ENCODE measurements at places on chromosomes 5 and 9. TPM values are rescaled to one million over a fixed set of nuclear protein-coding genes. Genes with fewer than 3 reads are reported as not detected.

DNA sequence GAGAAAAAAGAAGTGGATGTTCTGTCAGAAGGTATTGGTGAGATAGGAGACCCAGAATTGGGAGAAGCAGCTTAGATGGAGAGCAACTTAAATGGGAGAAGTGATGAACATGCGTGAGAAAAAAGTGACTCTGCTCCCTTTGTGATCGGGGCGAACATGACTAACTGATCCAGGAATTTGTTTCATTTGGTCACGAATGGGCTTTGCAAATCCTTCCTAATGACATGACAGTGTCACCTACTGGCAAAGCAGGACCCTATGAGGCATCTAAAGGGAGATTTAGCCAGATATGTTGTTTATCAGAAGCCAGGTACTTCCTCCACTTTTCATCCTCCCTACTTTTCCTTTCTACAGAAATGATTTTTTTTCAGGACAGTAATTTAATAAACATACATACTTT lies 787.4 kb upstream of the RGMB start:
- peak; percentile 26 for DNase-seq

DNA sequence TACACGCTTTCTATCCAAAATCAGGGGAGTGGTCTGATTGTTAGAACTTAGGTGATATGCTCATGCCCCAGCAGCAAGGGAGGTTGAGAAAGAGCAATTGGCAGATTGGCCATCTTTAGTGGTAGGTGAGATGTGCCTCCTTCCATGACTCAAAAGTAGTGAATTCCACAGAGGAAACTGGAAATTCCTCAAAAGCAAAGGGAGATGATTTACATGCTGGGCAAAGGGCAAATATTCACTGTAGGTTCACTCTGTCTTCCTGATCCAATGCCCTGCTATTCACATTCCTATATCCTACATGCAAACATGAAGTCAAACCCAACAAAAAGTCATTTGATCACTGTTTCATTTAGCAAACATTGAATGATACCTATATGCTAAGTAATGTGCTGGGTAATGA lies 130.1 kb upstream of the ZNF608 start:
- DNase-seq, result no peak

DNA sequence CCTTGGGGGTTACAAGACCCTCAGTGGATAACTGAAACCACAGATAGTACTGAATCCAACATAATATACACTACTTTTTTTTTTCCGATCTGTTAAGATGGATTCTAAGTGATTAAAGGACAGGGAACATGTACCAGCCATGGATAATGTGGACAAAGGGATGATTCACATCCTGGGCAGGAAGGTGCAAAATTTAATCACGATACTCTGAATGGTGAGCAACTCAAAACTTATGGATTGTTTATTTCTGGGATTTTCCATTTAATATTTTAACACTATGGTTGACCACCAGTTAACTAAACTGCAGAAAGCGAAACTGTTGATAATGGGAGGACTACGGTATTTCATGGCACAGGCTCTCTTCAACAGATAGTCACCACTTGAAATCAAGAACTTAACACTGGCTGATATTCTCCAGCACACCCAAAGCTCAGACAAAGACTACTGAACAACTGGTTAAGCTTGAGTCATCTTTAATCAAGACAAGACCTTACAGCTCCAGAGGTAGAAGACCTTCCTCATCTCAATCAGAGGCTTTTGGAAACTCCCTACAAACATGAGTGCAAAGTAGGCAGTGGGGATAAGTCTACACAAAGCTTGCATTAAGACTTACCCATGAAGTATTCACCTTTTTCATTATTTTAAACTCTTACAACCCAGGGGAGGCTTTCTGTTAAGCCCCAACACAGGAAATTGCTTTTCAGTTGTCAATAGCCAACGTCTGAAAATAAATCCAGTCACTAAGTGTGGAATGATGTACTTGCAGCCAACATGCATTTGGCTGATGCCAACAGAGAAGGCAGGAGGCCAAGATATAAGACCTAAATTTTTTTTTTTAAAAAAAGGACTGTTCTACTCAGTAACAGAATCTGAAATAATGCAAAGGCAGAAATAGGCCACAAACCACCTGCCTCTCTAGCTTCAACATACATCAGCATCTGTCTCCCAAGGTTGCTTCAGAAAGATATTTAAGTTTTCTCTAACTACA lies 78.7 kb downstream of the ELAVL2 start:
- DNase-seq, result no peak

GRCh38 chr9:19967216-19967887 lies 178.5 kb upstream of the SLC24A2 start:
- DNase-seq, result no peak

GRCh38 chr9:134389642-134390041 lies 63.4 kb downstream of the RXRA start:
- no peak for DNase-seq

DNA sequence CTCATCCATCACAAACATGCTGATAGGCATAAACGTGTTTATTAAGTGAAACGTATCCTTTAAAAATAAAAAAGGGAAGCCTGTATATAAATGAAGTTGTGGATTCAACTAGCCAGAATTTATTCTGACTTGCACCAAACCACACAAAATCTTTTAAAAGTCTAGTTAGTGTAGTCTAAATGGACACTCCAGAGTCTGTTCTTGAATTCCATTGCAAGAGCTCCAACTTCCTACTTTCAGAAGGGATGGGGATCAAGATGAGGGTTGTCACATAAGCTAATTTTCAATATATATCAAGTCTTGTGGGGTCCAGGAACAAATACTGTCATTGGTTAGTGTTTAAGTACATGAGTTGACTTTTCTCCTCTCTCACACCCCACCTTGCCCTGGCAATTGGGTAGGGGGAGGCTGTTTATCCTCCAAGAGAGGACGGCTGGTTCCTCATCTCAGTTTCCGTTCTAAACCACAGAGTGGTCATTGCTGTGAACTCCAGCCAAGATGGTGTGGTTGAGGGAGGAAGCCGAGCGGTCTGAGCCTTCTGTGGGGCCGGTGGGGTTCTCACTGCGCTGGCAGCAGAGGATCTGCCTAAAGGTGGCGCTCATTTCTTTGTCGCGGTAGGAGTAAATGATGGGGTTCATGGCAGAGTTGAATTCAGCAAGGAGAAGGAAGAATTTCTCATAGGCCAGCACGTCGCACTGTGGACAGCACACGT lies 163.2 kb downstream of the LPAR1 start:
- no peak for DNase-seq

DNA sequence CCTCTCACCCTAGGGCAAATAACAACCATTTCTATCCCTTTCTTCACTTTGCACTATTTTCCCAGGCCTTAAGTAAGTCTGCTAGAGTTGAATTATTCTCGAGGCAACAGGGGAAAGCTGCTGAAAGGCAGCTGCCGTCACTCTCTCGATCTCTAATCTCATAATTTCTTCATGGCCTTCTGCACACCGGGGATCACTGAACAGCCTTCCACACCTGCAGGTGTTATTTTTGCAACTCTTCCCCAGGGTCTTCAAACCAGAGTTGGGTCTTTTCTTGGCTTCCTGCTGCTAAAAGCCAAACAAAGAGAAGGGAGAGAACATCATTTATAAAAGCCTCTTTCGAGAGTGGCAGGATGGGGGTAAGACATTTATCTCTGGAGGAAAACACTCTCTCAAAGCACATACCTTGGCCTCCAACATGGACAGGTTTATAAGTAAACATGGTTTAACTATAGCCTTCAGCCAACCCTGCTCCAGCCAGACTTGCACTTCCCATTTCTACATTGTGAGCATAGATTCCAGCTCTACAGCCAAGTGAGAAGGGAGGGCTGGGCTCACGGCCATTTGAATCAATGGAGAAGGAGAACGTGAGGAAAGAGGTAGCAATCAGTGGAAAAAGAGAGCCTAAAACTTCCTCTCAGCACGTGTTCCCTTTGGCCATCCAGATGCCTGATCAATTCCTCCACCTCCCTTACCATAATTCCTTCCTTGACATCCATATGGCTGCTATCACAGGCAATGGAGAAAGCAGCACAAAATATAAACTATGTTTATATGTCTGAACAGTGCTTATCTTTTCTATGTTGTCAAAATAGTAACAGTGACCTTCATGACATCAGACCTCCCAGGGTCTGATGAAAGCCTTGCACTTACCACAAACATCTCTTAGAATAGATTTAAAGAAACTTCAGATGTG lies 464.9 kb downstream of the TLE1 start:
- no peak for DNase-seq

ZDHHC11 gene
- total RNA-seq, result 0.64 TPM

SGCD gene
- 15.1 TPM for total RNA-seq

EDIL3 gene
- 108 TPM for total RNA-seq

MACIR gene
- 31.5 TPM for total RNA-seq

CIZ1 gene
- 35.4 TPM for total RNA-seq

ZCCHC10 gene
- total RNA-seq, result 11.0 TPM

ARHGEF39 gene
- total RNA-seq, result 0.97 TPM

ANKRD55 gene
- under 0.01 TPM for total RNA-seq

TAF11L5 gene
- not detected for total RNA-seq
